ENCODE measurements at places on chromosomes 16 and 17.
A peak's percentile ranks its signal among the peaks of the same experiment; 100 is the strongest.

DNA sequence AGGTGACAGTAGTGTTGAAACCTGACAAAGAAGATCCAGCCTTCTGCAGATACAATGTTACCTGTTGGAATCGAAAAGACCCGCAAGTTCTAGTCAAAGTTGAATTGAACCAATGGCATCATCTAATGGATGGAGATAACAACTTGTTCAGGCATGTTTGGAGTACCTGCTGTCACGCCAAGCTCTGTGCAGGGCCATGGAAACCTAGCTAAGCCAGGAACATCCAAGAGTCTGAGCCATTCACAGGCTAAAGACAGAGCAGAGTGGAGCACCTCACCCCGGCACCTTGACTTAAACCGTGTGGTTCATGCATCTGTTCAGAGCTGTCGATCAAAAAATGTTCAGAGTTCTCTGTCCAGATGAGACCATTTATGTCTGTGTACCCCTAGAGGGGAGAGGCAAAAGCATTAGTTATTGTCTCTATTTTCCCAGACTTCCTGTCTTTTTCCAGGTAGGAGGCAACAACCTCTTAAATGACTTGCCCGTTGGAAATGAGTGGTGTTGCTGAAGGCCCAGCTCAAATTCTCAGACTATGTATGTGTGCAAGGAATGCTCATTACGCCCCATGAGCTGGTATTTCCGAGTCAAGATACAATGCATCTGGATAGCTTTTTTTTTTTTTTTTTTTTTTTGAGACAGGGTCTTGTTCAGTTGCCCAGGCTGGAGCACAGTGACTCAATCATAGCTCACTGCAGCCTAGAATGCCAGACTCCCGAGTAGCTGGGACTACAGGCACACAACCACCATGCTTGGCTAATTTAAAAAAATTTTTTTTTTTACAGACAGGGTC lies 44.9 kb upstream of the XYLT1 start:
- DNase-seq, result no peak

GRCh38 chr17:30222251-30222650 lies 13.2 kb downstream of the SLC6A4 start:
- no peak for DNase-seq

DNA sequence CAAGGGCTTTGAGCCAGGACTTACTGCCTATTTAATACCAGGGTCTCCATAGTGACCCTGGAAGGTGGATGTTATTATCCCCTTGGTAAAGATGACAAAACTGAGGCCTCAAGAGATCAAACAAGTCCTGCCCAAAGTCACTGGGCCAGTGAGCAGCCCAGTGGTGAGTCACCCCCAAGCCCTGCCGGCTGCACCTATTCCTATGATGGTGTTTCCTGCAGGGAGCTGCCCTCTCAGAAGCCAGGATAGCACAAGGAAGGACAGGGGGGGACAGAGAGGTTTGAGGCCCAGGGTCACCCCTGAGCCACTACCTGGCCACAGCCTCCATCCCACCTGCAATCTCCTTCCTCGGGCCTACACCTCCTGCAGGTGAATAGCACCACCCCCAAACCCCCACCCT lies 90.9 kb downstream of the SDK2 start:
- no peak for DNase-seq

- no peak for DNase-seq
Measured at GRCh38 chr17:80518392-80518791, 26.2 kb upstream of the RPTOR start.

DNA sequence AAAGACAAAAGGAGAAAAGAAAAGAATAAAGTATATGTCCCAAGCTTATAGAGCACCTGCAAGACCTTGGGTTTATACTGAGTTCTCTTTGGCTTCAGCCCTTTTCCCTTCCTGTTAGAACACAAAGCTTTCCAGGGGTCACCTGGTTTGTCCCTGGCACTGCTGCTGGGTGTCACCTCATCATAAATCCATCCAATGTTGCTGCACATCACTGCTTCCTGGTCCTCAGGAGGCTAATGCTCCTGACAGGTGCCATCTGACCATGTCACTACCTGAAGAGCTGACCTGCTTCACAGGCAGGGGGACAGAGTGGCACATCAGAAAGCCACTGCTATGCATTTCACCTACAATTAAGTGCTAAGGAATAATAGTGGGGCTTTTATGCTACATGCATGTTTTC lies 164.6 kb upstream of the ELAC2 start:
- no peak for DNase-seq

DNA sequence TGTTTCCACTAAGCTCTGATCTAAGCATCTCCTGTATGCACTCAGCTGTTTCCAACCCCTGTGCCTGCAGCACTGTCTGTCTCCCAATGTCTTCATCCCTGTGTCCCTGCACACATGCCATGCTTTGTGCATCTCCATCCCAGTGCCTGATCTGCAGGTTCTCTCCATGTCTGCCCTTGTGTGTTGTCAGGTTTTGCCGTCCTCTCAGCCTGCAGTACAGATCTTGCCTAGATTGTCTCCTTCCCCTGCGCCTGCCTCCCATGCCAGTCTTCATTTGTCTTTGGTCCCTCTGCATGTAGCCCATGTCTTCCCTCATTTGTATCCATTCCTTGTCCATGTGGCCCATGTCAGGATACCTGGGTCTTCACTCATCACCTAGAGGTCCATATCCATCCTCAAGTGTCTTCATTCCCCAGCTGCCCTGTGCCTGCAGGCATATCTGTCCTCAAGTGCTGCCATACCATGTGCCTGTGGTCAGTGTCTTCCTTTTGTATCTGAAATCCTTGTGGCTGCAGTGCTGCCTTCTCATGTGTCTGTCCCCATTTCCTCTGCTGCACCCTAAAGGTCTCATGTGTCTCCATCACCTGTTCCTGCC lies 71.5 kb downstream of the TNFRSF13B start:
- DNase-seq, result no peak

- DNase-seq, result peak; percentile 73
Measured at GRCh38 chr17:2416010-2416734, 15.3 kb upstream of the MNT start.

GRCh38 chr17:61532826-61533225 lies 58.2 kb downstream of the NACA2 start:
- DNase-seq, result no peak

GRCh38 chr17:48625495-48626244 lies 488 bp downstream of the HOXB9 start:
- DNase-seq, result no peak

- no peak for DNase-seq
Measured at GRCh38 chr17:66678827-66679226, 156.1 kb upstream of the CACNG5 start.

DNA sequence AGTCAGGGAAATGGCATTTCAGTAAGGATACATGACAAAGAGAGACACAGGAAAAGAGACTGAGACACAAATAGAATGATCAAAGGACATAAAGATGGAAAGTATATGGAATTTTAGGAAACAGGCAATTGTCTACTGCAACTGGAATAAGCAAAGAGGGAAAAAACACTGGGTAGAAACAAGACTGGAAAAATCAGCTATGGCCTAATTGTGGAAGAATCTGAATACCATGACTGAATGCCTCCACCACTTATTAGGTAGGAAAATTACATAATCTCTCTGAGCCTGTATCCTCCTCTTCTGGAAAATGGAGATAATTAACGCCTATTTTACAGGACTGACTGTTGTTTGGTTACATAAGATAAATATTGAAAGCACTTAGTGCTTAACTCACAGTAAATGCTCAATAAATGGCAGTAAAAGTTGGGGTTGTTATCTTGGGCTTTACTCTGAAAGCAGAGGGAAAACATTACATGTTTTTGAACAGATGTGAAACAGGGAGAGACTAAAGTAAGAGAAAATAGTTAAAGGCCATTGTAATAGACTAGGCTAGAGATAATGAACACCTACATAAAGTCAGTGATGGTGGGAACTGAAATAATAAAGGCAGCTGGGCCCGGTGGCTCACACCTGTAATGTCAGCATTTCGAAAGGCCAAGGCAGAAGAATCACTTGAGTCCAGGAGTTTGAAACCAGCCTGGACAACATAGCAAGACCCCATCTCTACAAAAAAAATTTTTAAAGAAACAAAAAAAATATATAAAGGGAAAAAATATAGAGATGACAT lies 63.5 kb upstream of the C17orf78 start:
- DNase-seq, result no peak

DNA sequence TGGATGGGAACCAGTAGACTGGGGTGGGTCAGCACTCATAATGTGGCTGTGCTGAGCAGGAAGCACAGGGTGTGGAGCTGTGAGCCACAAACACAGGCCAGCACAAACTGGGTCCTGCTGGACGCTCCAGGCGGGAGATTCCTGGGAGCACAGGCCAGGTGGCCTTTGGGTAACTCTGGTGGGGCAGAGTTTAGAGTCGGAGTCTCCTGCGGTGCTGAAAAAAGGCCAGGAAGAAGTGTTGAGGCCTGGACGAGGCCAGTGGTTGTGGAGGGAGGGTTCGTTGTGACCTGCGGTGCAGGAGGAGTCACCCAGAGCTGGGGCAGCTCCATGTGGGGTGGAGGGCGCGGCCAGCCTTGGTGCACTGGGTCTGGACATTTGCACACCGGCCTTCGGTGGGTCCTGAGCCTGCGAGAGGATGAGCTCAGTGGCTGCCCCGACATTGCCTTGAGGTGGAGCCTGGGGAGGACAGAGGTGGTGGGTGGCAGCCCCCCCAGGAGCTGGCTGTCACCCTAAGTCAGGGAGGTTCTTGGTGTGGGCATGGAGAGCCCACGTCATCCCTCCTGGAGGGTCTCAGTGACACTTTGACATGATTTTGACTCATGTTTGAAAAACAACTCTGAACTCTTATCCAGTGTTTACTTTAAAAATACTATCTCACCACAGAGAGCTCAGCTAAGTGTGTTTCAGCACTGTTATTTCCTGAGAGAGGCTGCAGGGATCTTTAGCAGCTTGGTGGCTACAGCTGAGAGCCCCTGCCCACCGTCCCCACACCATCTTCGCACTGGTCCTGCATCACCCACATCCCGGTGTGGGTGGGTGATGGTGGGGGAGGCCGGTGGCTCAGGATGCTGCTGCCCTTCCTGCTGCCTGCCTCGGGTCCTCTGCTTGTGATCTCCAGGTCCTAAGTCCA lies 98.7 kb downstream of the NPIPB11 start:
- DNase-seq, result no peak

DNA sequence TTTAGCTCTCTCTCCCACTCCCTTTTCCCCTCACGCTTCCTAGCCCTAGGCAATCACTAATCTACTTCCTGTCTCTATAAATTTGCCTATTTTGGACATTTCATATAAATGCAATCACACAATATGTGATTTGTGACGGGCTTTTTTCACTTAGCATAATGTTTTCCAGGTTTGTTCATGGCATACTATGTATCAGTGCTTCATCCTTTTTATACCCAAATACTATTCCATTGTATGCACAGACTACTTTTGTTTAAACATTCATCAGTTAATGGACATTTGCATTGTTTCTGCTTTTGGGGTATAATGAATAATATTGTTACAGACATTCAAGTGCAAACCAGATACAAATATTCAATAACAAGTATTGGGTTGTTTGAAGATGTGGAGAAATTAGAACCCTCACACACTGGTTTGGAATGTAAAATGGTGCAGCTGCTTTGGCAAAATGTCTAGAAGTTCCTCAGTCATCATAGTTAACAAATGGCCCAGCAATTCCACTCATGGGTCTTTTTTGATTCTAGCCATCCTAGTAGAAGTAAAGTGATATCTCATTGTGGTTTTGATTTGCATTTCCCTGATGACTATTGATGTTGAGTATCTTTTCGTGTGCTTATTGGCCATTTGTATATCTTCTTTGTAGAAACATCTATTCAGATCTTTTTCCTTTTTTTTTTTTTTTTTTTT lies 67.7 kb downstream of the TBX4 start:
- no peak for DNase-seq

- DNase-seq, result no peak
Measured at GRCh38 chr16:51624080-51624775, 473.2 kb upstream of the SALL1 start.

GRCh38 chr17:53950207-53950857 lies 127.6 kb downstream of the KIF2B start:
- no peak for DNase-seq

DNA sequence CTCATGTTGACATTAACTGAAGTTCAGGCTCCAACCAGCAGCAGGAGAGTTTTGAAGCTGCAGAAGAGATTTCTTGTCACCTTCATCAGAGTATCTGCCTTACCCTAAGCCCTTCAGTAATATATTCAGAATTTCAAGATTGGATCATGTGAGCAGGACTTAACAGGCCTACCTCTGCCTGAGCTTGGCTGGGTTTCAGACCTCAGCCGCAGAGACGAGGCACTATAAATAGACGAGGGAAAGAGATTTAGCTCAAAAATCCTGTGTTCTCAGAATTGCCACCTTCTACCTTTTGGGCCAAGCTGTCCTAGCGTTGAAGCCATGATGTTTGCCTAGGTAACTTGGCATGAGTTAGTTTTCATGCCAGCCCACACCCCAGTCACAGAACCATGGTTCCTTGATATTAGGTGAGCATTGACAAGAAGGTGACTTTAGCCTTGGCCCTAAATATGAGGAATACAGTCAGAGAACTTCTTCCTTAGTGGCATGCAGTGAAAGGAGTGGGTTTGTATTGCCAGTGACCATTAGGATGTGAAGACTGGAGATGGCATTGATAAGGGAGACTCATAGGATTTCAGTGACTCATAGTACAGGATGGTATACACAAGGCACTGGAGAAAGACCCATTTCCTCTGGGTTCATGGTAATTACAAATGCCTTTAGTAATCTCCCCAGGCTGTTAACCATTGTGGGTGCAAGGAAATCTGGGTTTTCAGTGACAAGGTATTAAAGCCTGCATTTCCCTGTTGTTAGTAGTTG lies 224.3 kb downstream of the MSI2 start:
- no peak for DNase-seq

- no peak for DNase-seq
Measured at GRCh38 chr16:47493381-47494337, 32.5 kb downstream of the PHKB start.

DNA sequence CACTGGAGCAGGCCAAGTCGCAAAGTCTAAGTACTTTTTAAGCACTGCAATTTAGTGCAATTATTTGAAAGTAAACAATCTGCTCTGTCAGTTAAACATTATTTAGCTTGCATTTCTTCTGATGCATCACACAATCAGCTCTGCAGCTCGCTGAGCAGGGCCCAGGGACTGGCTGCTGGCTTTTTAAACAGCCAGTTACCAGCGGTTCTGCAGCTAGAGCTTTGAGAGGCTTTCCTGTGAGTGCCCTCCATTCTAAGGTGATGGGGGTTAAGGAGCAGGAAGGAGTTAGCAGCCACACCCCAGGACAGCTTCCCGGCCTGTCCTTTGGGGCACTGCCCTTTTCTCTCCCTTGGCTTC lies 154.3 kb downstream of the SALL1 start:
- no peak for DNase-seq

- no peak for DNase-seq
Measured at GRCh38 chr17:66814570-66814969, 20.3 kb upstream of the CACNG5 start.

DNA sequence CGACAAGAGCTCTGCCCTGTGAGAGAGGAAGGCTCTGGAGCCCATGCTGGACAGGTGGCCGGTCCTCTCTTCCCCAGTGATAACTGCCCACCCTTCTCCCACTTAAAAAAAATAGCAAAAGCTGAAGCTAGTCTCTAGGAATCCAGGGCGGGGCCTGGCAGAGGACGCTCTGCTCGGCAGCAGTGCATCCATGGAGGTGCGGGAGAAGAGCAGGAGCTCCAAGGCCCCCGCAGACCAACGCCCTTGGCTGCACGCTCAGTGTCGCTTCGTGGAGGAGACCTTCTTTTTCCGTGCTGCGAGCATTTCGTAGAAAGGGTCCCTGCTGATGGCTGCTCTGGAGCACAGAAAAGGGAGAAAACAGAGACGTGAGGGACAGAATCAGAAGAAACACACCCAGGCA lies 98.6 kb upstream of the DNAH17 start:
- no peak for DNase-seq

- no peak for DNase-seq
Measured at GRCh38 chr16:80114699-80115098, 426.1 kb upstream of the DYNLRB2 start.

GRCh38 chr17:16456742-16457316 lies 35.2 kb downstream of the LRRC75A start:
- DNase-seq, result no peak

- no peak for DNase-seq
Measured at GRCh38 chr16:2964475-2965336, 631 bp downstream of the KREMEN2 start.

All from thoracic aorta (tissue), 2 donors.